ENCODE measurements at places on chromosomes 2 and 18.

DNA sequence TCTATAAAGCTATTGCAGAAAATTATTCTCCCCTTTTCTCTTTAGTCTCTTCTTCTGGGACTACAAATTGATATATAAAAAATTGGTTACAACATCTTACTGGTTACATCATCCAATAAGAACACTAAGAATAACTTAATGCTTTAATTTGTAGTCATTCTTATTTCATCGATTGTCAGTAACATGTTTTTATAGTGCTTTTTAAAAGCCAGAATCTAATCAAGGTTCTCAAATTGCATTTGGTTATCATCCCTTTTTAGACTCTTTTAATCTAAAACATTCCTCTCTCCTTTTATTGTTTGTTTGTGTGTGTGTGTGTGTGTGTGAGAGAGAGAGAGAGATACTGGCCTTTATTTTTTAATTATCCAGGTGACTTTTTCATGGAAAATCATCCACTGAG lies 377.1 kb upstream of the MEIS1 start:
- DNase-seq = no peak

- DNase-seq = no peak
These were observed 725 bp upstream of the ANKRD53 start for GRCh38 chr2:70977605-70978205.

DNA sequence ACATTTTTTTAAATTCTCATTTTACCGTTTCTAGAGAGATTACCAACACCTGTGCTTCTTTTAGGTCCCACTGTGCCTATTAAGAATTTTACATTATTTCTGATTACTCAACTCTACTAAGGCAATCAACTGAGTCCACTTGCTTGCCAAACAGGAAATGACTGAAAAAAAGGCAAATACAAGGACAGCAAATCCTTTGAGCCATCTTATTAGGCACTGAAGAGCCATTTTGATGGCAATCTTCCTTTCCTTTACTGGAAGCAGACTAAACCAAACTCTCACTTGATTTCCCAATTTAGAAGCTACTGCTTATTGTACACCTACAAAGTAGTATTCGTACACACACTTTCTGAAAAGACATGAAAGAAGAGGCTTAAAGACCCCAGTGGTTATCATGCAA lies 121.4 kb upstream of the COL3A1 start:
- DNase-seq = no peak

GRCh38 chr2:241851325-241852115 lies 7.2 kb downstream of the PDCD1 start:
- no peak for DNase-seq

DNA sequence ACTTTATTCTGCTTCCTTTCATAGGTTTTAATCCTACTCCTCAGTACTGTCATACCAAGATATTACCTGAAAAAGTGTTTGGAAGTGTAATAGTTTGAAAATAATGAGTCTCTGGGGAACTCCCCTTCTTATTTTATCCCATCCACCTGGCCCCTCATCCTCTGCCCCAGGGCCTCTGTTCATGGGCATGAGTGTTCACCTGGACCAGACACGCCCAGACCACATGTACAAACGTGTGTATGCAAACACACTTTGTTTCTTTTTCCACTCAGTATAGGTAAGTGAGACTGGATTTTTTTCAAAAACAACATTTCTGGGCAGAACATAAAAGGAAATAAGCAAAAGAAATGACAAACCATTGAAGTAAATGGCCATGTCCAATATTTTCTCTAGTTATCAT lies 62.1 kb upstream of the THSD7B start:
- no peak for DNase-seq

DNA sequence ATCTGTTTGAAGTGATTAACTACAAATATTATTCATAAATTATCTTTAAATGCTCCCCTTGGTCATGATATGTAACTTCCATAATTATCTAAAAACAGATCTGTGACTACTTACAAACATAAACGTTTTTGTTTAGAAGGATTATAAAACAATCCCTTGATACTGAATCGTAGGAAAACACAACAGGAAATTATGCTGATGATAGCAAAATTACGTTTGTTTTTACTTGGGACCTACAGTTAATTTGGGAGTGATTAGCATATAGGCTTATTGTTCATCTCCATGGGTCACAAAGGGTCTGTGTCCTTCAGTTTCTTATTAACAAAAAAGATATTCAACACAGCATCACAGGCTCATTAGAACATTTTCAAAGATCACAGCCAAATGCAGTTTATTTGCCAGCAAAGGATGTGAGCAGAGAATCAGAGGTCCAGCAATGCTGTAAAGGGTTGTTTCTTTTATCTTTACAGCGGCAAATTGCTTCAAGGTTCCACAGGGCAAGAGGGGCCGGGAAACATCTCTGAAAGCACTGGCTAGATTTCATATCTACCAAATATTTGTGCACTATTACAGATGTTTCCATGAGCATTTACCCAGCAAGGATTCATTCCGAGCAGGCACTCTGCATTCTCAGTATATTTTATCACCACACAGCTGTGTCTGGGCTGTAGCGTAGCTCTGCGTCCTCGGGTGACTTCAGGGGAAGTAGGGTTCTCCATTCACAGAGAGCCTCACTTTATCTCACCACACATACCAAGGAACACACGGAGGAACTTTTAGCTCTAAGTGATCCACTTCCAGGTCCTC lies 4.1 kb downstream of the CCDC195 start:
- DNase-seq = no peak

DNA sequence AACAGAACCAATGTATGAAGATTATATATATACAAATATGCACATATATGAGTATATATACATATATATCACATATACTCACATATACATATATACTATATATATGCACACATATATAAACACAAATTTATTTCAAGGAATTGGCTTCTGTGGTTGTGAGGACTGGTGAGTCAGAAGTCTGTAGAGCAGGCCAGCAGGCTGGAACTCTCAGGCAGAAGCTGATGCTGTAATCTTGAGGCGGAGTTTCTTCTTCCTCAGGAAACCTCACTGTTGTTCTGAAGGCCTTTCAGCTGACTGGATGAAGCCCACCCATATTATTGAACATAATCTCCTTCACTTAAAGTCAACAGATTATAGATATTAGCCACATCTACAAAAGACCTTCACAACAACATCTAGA lies 143.9 kb upstream of the CREB1 start:
- no peak for DNase-seq

GRCh38 chr2:204871231-204871953 lies 326.1 kb downstream of the PARD3B start:
- DNase-seq = no peak

GRCh38 chr2:37858725-37859267 lies 66.3 kb upstream of the RMDN2 start:
- DNase-seq = no peak

DNA sequence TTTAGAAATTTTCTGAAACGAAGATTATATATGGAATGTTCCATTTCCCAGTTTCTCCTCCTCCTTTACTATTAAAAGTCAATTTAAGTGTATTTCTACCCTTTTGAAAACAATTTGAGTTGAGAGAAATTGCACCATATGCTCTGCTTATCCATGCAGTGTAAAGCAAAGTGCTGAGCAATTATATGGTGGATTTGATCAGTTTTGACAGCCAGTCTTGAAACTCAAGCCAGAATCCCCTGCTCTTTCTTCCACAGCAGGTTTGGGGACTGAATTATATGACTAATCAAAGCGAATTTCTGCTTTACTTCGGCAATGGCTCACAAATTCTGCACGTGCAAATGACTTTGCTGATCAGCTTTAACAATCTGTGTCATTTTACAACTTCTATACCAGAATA lies 1183.6 kb downstream of the LRP1B start:
- DNase-seq = no peak

- DNase-seq = no peak
These were observed 98.7 kb downstream of the FAM210A start for GRCh38 chr18:13627639-13628038.

DNA sequence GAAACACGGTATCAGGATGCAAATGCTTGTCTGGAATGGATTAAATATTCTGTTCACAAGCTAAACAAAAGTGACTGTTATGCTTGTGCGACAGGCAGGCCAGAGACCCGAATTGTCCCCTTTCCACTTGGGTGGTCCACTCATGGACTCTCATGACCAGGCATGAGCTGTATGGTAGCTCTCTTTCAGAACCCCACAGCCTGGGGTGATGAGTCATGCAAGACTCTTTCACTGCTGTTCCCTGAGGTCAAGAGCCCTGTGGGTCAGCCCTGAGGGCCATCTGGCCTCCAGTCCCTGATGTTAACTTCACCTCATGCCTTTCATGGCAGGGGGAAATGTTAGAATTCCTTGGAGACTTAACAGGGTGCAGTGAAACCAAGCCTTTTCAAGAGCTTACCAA lies 13.7 kb upstream of the SAP130 start:
- no peak for DNase-seq

DNA sequence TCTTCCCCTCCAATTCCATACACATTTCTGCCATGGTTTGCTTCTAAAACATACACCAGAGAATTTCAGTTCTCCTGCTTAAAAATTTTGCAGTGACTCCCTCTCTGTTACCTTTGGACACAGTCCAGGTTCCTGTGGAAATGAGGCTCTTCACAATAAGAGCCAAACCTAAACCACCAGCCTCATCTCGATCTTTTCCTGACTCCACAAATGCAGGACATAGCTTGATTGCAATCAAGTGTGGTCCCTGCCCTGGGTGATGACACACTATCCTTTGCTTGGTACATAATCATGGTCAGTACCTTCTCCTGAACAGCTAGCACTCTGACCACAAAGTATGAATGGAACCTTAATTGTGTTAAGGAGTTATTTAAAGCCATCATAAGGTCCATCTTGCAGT lies 134.9 kb upstream of the CHAC2 start:
- DNase-seq = no peak

GRCh38 chr2:62142054-62142453 lies 53.9 kb upstream of the B3GNT2 start:
- no peak for DNase-seq

GRCh38 chr2:84919885-84920580 lies 14.6 kb downstream of the TMSB10 start:
- no peak for DNase-seq

- no peak for DNase-seq
These were observed 37.8 kb upstream of the CCDC195 start for GRCh38 chr2:224753743-224754540.

- no peak for DNase-seq
These were observed 1110.6 kb downstream of the TSN start for GRCh38 chr2:122866095-122866494.

GRCh38 chr2:137888845-137889244 lies 75.4 kb upstream of the HNMT start:
- no peak for DNase-seq

GRCh38 chr18:9870431-9871008 lies 15.3 kb upstream of the TXNDC2 start:
- DNase-seq = no peak

GRCh38 chr2:176692533-176692932 lies 423.3 kb downstream of the MTX2 start:
- DNase-seq = no peak

DNA sequence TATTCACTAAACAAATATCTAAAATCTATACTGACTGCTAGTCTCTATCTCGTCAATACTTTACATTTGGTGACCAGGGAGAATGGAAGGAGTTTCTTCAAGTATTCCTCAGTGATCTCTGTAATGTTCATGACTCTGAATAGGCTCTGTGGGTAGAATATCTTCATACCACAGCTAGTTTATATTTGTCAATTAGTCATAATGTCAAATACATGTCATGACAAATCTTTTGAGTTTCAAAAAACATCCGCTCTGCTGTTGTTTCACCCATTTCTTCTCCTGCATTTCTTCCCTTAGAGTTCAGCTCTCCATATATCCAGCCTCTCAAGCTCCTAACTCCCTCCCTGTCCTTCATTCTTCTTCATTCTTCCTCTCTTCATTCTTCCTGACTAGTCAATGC lies 206.5 kb upstream of the FANCL start:
- no peak for DNase-seq

DNA sequence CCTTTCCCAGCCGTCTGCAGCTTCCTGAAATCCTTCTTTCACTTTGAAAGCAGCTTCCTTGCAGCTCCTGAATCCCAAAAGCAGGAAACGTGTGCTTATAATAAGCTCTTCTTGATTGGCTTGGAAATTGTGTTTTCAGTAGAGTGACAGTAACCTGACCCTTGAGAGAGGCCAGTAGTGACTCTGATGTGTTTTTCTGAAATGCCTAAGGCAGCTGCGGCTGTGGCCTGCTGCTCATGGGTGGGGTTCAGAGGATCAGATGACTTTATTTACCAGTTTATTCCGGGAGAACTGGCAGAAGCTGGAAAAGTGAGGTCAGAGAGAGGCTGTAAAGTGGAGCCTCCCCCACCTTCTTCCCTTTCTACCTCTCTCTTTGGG lies 31.9 kb upstream of the RPIA start:
- no peak for DNase-seq

GRCh38 chr2:137912371-137912770 lies 51.9 kb upstream of the HNMT start:
- no peak for DNase-seq

- no peak for DNase-seq
These were observed 189.5 kb downstream of the TFCP2L1 start for GRCh38 chr2:121095257-121096080.

DNA sequence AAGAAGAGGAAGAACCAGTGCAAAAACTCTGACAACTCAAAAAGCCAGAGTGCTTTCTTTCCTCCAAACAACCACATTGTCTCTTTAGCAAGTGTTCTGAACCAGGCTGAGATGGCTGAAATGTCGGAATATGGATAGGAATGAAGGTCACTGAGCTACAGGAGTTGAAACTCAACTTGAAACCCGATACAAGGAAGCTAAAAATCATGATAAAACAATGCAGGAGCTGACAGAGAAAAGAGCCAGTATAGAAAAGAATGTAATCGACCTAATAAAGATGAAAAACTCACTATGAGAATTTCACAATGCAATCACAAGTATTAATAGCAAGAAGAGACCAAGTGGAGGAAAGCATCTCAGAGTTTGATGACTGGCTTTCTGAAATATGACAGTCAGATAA lies 15.0 kb upstream of the EIF2AK3 start:
- no peak for DNase-seq

- DNase-seq = no peak
These were observed 167.8 kb upstream of the LYPD1 start for GRCh38 chr2:132837769-132838168.

GRCh38 chr2:119476301-119477112 lies 44.9 kb downstream of the TMEM37 start:
- no peak for DNase-seq

DNA sequence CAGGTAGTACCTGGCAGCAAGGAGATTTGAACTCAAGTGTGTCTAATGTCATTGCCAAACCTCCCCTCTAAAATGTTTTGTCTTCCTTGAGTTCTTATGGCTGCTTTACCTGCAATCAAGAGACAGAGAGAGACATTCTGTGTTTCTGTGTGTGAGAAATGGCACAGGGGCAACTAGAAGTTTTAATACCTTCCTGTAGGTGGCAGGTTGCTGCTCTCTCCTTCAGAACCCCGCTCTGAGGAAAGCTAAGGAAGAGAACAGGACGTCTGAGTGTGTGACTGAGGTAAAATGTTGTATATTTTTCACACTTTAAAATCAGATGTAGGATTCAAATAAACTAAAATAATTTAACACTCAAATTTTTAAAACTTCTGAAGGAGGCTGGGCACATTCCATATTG lies 19.2 kb downstream of the DTNA start:
- no peak for DNase-seq

Data from activated CD4-positive, CD25-positive, alpha-beta regulatory T cell (primary cell).